Activated naive CD8-positive, alpha-beta T cell treated with anti-CD3 and anti-CD28 coated beads, Interleukin-2, amount 10 ng/mL, durations not matched to agents 7 days and 5 days (primary cell): ENCODE measurements at places on chromosomes 1 and 21. TPM values are rescaled to one million over a fixed set of nuclear protein-coding genes. Genes with fewer than 3 reads are reported as not detected.

Gene C8A
- not detected for total RNA-seq

DNA sequence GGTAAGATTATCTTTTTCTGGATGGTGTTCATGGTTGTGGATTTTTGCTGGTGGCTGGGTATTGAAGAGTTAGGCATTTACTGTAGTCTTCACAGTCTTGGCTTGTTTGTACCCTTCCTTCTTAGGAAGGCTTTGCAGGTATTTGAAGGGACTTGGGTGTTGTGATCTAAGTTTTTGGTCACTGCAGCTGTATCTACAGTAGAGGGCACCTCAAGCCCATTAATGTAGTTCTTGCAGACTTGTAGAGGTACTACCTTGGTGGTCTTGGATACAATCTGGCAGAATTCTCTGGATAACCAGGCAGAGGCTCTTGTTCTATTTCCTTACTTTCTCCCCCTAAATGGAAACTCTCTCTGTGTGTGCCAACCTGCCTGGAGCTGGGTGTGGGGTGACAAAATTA, 155.8 kb upstream of the BRINP3 start:
- DNase-seq: no peak

Gene PI4KB
- total RNA-seq: 75.7 TPM

Gene S100B
- total RNA-seq: 16.3 TPM

- no peak for DNase-seq
Observed at GRCh38 chr1:200198236-200198635, 170.7 kb downstream of the NR5A2 start.

DNA sequence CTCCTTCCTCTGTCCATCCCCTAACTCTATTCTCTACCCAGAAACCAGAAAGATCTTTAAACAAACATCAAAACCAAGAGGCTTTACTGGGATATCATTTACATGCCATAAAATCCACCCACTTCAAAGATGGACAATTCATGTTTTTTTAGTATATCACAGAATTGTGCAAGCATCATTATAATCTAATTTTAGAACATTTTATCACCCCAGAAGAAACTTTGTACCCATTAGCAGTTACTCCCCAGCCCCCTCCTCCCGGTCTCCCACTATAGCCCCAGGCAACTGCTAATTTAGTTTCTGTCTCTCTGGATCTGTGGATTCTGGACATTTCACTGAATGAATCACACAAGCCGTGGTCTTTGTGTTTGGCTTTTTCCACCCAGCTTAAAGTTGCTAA, 4.8 kb upstream of the SELENON start:
- DNase-seq: no peak

DNA sequence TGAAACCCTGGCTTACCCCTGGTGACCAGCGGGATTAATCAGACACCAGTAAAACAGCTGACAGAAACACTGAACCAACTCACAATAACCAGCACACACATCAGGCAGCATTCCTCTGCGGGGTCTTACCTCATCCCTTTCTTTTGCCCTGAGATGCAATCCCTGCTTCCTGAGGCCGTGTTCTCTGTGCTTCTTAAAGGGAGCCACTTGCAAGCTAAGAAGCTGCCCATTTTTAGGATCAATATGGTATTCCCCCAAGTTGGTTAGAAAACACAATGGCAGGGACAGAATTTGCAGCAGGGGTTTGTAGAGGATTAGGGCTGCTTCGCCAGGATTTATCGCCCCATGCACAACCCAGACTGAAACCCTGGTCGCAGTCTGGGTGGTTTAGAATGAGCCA, 74.7 kb upstream of the OLIG2 start:
- no peak for DNase-seq

Gene SPRR2D
- not detected for total RNA-seq

GRCh38 chr1:154348429-154349076, 23.2 kb downstream of the ATP8B2 start:
- DNase-seq: no peak

Gene APH1A
- total RNA-seq: 127 TPM

Gene SOX13
- 3.9 TPM for total RNA-seq
